ENCODE measurements at places on chromosomes 2 and 18.
A peak's percentile ranks its signal among the peaks of the same experiment; 100 is the strongest.

DNA sequence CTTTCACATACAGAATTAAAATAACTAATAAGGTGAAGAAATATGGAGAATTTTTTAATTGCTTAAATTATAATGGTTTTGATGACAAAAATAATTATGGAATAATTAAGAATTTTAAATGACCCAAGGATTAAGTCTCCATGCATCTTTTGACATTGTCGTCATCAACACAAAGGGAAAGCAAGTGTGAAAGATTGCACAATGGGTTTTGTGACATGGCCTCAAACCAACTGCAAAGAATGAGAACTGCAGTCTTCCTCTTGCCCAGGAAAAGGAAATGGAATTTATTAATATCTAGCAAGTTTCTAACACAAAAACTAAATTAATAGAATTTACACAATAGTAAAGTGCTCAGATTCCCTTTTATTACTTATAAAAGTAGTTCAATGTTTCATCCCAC lies 329.1 kb upstream of the PKDCC start:
- DNase-seq, result no peak

DNA sequence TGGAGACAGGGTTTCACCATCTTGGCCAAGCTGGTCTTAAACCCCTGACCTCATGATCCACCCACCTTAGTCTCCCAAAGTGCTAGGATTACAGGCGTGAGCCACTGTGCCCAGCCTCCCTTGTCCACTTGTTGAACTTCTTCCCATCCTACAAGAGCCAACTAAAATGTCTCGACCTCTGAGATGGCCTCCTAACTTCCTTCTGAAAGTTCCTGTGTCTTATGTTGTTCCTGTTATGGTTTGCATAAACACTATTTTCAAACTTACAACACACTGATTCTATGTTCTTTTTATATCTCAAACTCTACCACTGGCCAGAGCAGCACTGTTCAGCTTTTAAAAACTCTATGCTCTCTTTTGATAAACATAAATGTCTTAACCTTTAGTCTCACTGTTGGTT lies 63.3 kb upstream of the UGP2 start:
- DNase-seq, result no peak

- peak; percentile 40 for DNase-seq
Measured at GRCh38 chr2:112626604-112627059, 19.1 kb upstream of the SLC20A1 start.

- DNase-seq, result no peak
Measured at GRCh38 chr2:25473758-25474340, 132.1 kb upstream of the DNMT3A start.

DNA sequence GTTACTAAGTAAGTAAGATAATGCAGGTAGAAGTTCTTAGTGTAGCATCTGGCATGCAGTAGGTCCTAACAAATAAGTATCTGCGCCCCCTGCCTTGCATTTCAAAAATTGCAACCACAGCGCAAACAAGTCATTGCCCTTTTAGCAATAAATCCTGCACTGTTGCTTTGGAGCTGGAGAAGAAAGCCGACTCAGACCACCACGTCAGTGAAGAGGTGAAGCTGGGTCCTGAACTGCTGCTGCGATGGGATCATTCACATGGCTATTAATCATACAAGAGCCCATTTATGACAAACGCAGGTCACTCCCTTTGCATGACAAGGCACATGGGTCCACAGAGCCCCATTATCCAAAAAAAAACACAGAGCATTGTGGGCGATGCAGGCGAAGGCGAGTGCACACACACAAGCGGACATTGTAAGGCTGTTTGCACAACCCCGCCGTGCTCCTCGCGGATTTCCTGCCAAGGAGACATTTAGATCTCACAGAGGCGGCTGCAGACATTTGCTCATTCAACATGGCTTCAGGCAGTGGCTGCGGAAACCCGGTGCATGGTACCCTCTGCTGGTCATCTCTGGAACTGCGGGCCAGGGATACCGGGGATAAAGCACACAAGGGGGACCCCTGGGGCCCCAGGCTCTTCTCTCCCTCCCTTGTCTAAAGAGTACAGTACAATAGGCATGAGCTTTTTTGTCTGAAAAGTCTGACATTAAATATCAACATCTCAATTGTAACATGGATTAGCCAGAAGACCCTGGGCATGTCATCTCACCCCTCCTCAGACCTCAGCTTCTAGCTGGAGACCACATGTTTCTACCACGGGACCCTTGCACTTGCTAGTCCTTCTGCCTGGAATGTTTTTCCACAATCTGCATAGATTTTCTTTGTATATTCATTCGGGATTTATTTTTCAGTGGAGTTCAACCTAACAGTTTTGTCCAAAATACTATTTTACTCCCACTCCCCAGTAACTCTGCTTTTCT lies 56.7 kb downstream of the CYRIA start:
- DNase-seq, result peak; percentile 67

Measured in stimulated activated CD8-positive, alpha-beta memory T cell treated with anti-CD3 and anti-CD28 coated beads, Interleukin-12 subunit alpha, Interleukin-12 subunit beta, amount 100 ng/mL, for 1 hour (primary cell).